ENCODE measurements at places on chromosomes 1 and 21. TPM values are rescaled to one million over a fixed set of nuclear protein-coding genes. Genes with fewer than 3 reads are reported as not detected.

Gene FAM151A
- not detected for total RNA-seq

Gene DCDC2B
- not detected for total RNA-seq

Gene CTSS
- total RNA-seq = 10.9 TPM

Gene RSRP1
- 102 TPM for total RNA-seq

Gene FMO2
- 2.7 TPM for total RNA-seq

Gene OR2L8
- total RNA-seq = not detected

Gene MAP3K21
- under 0.01 TPM for total RNA-seq

Gene FAM72B
- 2.7 TPM for total RNA-seq

Gene GBP6
- not detected for total RNA-seq

Gene VSIG8
- not detected for total RNA-seq

Gene FHAD1
- 0.72 TPM for total RNA-seq

Gene USH2A
- under 0.01 TPM for total RNA-seq

Gene BRDT
- not detected for total RNA-seq

Gene CDC20
- total RNA-seq = 5.3 TPM

Gene LCE2D
- total RNA-seq = not detected

Gene RHD
- total RNA-seq = not detected

Gene RNF186
- not detected for total RNA-seq

Gene FAM3B
- total RNA-seq = not detected

Gene EDARADD
- 1.4 TPM for total RNA-seq

Gene KCNC4
- 1.4 TPM for total RNA-seq

Gene NUP210L
- under 0.01 TPM for total RNA-seq

Gene IL20
- total RNA-seq = not detected

Gene CNR2
- total RNA-seq = not detected

Gene PCP4L1
- total RNA-seq = not detected
